ENCODE measurements at places on chromosomes 11 and 22.

- no peak for DNase-seq
Observed at GRCh38 chr11:114211444-114212121, 84.6 kb upstream of the NNMT start.

GRCh38 chr11:96256215-96257011 is 86.6 kb downstream of the MAML2 start:
- no peak for DNase-seq

DNA sequence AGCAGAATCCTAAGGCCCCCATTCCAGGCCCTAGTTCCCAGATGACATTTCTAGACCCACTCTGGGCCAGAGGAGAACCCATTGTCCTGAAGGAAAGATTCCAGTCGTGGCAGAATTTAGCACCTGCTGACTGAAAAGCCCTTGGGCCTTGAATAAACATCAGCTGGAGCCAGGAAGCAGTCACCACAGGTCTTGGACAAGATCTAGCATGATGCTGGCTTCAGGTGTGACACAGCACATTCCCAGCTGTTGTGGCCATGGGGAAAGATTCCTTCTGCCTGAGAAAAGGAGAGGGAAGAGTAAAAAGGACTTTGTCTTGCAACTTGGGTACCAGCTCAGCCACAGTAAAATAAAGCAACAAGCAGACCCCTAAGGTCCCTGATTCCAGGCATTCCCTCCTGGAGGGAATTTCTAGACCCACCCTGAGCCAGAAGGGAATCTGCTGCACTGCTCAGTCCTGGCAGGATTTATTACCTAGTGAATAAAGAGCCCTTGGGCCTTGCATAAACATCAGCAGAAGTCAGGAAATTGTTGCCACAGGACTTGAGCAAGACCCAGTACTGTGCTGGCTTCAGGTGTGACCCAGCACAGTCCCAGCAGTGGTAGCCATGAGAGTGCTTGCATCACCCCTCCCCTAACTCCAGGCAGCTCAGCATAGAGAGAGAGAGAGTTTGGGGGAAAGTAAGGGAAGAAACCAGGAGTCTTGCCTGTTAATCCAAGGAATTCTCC is 42.5 kb upstream of the PAMR1 start:
- no peak for DNase-seq

DNA sequence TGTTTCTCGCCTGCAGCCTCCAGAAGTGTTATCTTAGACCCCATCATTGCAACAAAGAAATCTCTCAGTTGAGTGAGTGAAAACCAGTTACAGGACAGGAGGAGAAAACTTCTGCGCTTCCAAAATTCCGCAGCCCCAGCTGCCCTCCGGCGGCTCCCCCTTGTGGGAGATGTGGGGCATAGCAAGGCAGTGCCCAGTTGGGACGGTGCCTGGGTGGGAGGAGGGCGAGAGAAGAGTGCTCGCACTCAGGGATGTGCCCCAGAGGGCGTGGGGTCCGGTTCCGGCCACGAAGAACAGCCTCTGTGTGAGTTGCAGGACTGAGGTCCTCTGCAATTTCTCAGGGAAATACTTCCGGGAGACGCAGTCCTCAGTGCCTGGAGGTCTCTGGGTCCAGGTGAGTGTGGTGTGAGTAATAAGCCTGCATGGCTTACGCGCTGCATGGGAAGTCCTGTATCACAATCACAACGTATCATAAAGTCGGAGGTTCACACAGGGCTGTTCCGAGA is 87.0 kb upstream of the BLID start:
- no peak for DNase-seq

DNA sequence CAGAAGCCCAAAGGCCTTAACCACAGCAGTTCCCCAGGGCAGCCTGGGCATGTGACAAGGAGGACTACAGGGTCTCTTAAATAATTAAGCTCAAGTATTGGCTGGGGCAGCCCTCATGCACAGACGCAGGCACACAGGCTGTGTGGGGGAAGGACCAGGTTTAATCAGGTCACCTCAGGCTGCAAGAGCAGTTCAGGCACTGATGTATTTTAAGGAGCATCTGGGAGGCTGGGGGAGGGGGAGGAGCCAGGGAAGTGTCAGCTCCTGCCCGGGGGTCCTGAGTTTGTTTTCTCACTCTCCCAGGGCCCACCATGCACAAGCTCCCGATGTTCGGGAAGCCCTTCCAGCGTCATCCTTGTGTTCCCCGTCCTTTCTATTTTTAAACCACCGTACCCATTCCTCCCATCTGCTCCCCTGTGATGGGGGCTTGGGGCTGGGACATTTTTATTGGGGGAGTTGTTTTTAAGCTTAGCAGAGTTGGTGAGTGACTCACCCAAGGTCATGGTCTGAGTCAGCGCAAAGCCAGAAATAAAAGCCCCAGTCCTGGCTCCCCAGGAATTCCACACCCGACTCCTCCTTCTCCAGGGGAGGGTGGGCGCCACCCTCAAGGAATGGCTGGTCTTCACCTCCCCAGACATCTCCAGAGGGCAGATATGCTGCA is 2.4 kb downstream of the CSDC2 start:
- DNase-seq, result no peak

Measured in NCI-H1048 (cell line).